ENCODE measurements at places on chromosomes 12 and 14.

DNA sequence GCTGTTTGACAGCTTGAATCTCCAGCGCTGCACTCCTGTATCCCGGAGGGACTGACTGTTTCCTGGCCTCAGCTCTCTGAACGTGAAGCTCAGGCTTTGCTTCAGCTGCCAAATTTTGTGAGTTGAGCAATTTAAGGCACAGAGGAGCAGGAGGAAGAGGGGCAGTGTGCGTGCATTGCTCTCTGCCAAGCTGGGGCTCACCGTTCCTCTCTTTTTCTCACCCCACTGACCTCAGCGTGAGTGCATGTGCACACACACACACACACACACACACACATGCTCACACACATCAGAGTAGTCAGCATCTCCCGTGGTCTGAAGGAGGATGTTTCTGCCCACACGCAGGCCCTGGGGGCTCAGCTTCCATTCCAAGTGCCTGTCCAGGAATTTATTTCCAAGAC lies 27.8 kb upstream of the BDKRB2 start:
- DNase-seq, result no peak

DNA sequence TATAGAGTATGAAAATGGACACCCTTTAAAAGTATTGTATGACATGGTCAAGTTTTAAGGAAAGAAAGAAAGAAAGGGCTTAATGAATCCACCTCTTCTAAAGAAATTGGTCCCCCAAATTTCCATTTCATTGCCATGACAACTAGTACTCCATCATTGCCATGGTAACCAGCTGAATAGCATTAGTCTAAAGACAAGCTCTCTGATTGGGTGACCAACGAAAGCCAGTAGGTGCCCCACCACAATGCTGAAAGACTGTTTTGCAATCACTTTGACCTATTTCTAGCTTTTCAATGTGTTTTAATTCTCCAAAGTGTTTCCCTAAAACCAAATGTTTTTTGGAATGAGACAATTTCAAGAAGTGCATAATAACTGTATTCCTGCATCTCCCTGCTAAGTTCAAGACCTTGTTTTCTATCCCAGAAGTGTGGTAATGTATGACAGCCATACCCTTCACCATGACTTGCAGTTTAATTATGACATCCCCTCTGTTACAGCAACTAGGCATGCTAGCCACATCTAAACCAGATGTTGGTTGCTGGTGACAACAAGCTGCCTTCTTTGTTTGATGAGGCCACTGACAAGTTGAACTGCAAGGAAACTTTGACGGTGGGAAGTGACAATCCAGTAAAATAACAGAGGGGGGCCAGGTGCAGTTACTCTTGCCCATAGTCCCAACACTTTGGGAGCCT lies 46.7 kb downstream of the KICS2 start:
- DNase-seq, result no peak

- no peak for DNase-seq
Measured at GRCh38 chr12:68402422-68402821, 70.3 kb upstream of the MDM1 start.

DNA sequence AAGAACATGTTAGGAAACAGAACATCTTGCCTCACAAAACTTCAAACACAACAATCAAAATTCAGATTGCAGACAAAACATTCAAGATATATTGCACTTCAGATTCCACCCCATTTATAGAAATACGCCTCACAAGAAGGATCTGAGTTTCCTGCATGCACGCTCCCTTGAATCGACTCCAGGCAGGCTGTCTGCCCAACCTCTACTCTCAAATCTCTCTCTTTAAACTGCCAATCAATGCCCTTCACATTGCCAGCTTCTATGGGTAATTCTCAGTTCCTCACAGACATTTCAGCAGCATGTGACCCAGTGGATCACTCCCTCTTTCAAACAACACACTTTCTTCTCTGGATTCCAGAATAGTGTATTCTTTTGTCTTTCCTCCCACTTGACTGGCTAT lies 184.1 kb downstream of the PRKD1 start:
- no peak for DNase-seq

DNA sequence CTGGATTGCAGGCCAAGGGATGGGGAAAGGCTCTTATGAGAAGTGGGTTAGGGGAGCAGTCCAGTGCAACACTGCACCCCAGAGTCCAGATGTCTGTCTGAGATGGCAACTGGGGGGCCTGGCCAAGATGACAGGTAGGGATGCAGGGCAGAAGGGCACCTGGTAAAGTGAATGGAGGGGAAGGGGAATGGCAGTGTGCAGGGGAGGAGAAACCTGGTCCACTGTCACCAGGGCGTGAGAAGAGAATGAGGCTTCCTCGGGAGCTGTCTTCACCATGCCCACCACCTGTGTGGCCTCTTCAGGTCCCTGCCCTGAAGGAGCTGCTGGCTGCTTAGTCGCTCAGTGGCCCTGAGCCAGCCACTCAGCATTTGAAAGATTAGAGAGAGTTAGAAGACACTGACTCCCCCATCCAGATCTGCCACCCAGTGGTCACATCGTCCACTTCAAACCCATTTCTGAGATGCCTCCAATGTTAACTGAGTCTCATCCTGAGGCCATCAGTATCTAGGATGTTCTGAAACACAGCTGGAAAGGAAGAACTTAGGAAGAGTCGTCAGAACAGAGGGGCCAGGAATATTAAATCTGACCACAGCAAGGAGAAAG lies 57.3 kb downstream of the PLEKHG3 start:
- DNase-seq, result peak; percentile 23

GRCh38 chr14:97523936-97524335 lies 726.8 kb downstream of the VRK1 start:
- no peak for DNase-seq

DNA sequence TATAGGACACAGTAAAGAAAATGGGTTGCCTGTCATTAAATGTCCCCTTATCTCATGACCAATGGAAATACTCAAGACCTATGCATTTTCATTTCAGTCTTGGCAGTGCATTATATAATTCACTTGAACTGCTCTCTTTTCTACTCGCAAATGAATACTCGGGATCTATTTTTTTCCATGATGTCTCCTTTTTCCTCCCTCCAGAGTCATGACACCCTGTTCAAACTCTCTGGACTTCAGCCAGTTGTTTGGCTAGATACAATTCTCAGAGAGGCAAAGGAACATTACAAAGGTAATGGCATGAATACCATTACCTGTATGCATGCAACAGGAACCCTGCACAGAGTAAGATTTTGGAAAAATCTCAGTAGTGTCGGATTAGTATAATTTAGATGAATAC lies 130.9 kb downstream of the GPR135 start:
- no peak for DNase-seq

GRCh38 chr12:112898380-112898779 lies 8.4 kb upstream of the OAS1 start:
- no peak for DNase-seq

DNA sequence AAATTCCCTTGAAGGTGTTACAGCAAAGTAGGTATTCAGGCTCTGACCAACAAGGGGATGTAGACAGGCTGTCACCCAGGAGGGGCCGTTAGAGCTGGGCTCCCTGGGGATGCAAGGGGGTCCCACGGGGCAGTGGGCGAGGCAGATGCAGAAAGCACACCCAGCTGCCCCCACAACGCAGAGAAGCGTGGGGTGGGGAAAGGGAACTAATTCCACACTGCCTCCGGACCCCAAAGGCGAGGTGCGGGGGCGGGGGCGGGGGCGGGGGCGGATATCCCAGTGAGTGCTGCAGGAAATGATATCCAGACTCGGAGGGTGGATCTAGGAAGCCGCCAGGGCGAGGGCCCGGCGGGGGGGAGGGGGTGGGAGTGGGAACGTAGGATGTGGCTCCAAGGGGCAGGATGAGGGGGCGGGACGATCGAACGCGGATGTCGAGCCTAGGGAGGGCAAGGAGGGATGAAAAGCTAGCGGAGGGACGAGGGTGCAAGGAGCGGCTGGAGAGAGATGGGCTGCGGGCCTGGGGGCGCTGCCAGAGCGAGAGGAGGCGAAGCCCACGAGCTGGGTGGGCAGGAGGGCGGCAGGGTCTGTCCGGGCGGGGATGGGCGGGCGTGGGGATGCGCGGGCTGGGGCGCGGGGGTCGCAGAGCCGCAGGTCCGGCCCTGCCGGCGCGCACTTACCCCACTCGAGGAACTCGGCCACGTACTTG lies 874 bp downstream of the CDC42BPB start:
- peak; percentile 69 for DNase-seq

GRCh38 chr14:83483063-83483462 lies 1949.4 kb upstream of the SEL1L start:
- DNase-seq, result no peak

DNA sequence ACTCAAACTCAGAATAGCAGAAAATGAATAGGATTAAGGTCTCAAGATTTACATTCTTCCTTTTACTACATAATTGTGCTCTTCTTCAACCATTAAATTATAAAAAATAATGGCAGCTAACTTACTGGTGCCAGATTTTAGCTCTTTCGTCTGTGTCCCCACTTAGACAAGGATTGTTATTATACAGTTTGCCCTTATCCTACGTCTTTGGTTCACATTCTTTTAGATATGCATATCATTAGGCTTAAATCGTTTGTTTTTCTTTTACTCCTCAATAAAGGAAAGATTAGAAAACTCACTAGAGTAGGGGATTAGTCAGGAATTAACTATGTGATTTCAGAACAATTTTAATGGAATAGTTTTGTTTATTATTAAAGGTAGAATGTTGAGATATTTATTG lies 129.6 kb upstream of the GARIN2 start:
- no peak for DNase-seq

DNA sequence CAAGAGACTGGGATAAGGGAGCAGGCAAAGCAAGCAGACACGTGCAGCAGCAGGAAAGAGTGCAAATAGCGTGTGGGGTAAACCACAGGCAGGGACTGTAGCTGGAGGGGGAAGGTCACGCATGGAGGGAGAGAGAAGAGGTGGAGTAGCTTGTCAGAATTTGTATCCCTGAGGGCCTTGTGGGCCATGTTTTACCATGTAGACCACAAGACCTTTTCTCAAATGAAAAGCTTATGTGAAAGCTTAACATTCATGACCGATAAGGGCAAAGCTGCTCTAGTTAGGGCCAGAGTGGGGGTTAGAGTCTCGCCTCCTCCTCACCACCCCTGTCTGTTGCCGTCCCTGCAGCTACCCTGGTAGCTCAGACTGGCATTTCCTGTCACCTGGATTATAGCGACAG lies 152.9 kb upstream of the E2F7 start:
- no peak for DNase-seq

DNA sequence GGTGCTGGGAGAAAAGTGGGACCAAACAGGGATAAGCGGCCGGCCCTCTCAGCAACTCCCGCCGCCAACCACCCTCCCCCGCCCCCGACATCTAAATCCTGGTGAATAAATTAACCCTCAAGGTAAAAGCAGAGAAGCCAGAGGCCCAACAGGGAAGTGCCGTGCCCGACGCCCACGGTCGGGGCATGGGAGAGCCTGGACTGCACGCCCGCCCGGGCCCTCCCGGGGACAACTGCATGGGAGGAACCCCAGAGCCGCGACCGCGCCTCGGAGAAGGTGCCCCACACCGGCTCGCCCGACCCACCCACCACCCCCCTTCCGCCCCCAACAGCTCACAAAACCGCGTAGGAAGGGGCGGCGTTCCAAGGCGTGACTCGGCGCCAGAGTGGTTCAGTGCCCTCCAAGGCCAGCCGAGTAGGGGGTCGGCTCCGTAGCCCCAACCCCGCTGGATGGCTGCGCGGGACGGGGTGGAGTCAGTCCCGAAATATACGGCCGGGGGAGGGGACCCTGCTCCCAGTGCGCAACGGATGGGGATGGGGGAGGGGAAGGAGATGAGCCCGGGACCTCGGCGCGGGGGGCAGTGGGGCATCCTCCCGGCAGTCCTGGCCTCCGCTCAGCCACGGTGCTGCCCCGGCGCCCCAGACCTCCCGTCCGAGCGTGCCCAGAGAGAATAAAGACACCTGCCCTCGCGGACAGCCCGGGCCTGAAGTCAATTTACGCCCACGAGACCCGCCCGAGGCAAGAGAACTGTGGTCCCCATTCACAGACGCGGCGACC lies 732 bp downstream of the SLC25A29 start:
- peak; percentile 56 for DNase-seq

DNA sequence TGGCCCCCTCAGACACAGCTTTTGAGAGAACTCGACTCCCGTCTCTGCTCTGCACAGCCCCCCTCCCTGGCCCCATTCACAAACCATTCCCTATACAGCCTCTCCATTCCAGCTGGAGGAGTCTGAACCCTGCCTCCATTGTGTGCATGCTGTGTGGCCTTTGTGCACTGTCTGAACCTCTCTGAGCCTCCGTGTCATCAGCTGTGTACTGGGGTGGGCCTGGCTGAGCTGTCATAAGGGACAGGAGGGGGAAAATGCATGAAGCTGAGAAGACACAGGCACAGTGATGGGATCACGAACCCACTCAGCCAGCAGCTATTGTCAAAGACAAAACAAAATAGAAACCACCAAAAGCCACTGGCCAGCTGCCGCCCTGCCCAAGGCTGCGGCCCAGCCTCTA lies 130.8 kb downstream of the RFLNA start:
- no peak for DNase-seq

- DNase-seq, result no peak
Measured at GRCh38 chr14:96207686-96208085, 3.0 kb downstream of the BDKRB2 start.

- no peak for DNase-seq
Measured at GRCh38 chr12:112907415-112908157, 824 bp downstream of the OAS1 start.

- DNase-seq, result peak; percentile 85
Measured at GRCh38 chr14:41604721-41605531, 1.8 kb upstream of the LRFN5 start.

DNA sequence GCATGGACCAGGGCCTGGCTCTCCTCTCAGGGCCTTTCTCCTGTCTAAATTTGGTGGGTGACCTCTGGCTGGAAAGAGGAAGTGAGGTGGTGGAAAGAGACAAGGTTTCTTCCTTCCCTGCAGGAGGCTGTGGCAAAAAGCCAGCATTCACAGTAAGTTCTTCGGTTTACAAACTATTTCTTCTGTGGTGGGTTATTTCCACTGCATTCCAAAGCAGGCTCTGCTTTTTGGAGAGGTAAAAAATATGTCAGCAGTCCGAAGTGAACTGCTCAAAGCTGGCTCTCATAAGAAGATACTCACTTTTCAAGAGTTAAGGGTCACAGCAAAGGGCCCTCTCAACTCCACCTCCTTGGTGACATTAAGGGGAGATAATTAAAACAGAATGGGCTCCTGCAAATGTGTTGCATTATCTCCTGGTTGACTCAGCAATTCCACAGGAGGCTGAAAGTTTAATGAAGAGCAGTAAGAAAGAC lies 48.9 kb upstream of the POC1B start:
- no peak for DNase-seq

DNA sequence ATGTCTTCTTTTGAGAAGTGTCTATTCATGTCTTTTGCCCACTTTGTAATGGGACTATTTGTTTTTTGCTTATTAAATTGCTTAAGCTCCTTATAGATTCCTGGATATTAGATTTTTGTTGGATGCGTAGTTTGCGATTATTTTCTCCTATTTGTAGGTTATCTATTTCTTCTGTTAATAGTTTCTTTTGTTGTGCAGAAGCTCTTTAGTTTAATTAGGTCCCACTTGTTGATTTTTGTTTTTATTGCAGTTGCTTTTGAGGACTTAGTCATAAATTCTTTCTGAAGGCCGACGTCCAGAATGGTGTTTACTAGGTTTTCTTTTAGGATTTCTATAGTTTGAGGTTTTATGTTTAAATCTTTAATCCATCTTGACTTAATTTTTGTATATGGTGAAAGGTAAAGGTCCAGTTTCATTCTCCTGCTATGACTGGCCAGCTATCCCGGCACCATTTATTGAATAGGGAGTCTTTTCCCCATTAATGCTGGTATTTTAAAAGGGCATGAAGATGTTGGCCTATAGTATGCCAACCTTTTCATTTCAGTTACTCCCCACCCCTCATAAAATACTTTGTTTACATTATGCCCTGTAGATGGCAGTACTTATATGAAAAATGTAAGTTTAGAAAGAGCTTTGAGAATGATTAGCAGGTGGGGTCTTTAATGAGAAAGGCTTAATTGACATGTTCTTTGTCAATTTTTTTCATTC lies 62.9 kb upstream of the PSMA6 start:
- peak; percentile 4 for DNase-seq
